Mesenchymal stem cell (in vitro differentiated cells and primary cell): ENCODE measurements at places on chromosomes 16 and 17.

DNA sequence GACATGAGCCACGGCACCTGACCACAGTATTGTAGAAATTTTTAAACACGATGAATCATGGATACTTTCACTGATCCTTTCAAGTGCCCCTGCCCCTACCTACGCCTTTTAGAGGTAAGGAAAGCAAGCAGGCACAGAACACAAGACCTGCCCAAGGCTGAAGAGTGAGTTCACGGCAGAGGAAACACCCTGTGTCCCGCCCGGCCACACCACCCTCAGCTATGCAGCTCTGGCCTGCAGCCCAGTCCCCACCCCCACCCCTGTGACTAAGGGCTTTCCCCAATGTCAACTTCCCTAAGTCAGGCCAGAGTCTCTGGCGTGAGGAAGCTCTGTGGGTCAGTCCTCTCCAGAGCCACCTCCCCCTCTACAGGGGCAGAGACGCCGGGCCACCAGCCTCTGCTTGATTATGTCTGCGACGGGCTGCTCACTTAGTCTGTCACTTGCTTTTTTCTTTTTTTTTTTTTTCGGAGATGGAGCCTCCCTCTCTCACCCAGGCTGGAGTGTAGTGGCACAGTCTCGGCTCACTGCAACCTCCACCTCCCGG is 8.4 kb downstream of the SLC16A5 start:
- DNase-seq: peak; percentile 84

DNA sequence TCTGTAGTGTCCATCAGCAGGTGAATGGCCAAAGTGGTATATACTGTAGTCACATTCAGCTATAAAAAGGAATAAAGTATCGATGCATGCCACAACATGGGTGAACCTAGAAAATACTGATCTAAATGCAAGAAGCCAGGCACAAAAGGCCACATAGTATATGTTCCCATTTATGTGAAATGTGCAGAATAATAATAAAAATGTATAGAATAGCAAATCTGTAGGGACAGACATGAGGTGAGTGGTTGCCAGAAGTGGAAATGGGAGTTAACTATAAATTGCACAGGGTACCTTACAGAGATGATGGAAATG is 23.1 kb downstream of the DBNDD1 start:
- no peak for DNase-seq

DNA sequence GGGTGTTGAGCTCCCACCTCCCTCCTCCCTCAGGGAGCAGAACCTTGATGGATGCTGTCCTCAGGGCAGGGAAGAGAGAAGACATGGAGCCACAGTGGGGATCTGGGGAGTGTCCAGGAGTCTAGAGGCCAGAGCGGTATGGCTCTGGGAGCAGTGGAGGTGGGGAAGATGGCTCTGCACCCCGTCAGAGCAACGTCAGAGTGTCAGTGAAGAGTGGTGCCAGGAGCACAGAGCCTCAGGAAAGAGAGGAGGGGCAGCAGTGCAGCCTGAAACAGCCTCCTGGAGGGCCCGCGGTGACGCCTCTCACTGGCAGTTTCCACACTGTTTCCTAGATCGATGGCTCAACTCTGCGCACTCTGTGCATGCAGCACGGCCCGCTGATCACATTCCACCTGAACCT is 23.2 kb upstream of the SLC5A11 start:
- no peak for DNase-seq

GRCh38 chr17:42704837-42705494 is 22.6 kb downstream of the CNTNAP1 start:
- DNase-seq: no peak

GRCh38 chr16:28820016-28820415 is 2.8 kb upstream of the ATXN2L start:
- DNase-seq: no peak

GRCh38 chr17:75697651-75698291 is 23.5 kb upstream of the ITGB4 start:
- no peak for DNase-seq

GRCh38 chr16:12463961-12464360 is 339.7 kb downstream of the CPPED1 start:
- no peak for DNase-seq

DNA sequence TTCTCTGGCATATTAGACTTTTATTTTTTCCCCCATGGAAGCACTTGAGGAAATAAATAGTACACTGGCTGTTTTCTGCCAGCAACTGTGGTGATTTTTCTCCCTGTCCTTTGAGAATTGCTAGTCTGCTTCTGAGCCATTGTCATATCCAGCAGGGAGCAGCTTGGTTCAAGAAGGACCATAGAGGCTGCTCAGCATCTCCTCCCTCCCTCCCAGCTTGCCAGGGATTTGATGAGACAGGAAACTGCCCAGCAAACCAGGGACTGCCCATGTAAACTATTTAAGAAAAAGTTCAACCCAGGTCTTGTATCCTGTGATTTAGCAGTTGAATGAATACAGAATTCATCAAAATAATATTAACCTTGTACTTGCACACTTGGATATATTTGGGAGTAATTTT is 39.5 kb downstream of the CYB5B start:
- DNase-seq: no peak

GRCh38 chr17:5705081-5705875 is 121.0 kb upstream of the NLRP1 start:
- no peak for DNase-seq

DNA sequence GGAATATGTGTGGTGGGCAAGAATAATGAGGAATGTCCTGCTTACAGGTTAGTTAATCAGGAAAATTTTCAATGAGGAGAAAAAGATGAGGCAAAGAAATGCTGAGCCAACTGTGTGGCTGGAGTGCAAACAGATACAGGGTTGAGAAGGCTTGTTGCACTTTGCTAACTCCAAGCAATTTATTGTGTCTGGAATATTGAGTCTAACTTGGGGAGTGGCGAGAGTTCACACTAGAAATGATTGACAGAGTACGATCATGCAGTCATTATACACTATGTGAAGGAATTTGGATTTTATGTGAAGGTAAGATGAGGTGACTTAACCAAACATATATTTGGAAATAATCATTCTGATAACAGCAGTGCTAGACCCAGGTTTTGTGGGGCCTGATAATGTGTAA is 185.0 kb upstream of the ELAC2 start:
- DNase-seq: no peak

DNA sequence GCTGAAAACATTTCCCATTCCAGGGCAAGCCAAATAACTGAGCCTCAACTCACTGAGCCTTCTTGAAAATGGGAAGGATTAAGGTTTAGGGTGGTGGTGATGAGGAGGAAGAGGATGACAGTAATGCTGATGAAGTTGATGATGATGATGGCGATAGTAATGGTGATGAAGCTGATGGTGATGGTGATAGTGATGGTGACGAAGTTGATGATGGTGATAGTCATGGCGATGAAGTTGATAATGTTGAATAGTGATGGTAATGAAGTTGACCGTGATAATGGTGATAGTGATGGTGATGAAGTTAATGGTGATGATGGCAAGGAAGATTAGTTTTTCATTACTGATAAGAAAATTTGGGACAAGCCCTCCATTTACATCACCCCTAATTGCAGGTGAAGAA is 285.8 kb upstream of the DYNLRB2 start:
- DNase-seq: no peak

DNA sequence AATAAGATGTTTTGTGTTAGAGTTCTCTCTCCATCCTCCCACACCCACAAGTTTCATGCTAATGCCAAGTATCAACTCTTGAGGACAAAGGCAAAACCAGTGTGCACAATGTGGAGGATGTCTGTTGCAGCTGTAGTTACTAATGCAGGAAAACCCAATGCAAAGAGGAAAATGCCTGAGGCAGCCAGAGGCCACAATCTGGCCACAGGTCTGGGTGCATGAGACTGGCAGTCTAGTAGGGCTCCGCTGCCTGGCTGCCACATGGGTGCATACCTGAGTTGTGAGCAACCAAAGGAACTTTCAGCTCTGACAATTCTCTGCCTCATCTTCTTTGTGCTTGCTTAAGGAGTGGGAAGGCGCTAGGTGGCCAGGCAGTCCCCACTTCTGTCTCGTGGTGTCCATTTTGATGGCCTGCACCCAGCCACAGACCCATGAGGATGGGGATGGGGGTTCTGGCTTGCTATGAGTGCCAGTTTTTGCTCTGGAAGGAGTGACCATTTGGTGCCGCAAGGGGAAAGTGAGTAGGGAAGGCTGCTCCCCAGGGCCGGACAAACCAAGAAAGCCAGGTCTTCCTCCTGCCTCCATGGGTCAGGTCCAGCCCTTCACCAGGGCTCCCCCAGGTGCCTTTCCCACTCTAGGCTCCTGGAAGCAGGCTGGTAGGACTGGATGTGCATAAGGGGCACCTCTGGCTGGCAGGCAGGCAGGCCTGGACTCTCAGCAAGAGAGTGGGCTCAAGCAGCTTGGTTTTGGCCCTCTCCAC is 4.2 kb upstream of the GFOD2 start:
- DNase-seq: peak; percentile 43

- DNase-seq: no peak
Measured at GRCh38 chr17:1216217-1217088, 36.7 kb upstream of the ABR start.

- DNase-seq: no peak
Measured at GRCh38 chr16:54493594-54493993, 207.0 kb upstream of the IRX3 start.

- DNase-seq: no peak
Measured at GRCh38 chr16:25713785-25714570, 22.2 kb downstream of the HS3ST4 start.

DNA sequence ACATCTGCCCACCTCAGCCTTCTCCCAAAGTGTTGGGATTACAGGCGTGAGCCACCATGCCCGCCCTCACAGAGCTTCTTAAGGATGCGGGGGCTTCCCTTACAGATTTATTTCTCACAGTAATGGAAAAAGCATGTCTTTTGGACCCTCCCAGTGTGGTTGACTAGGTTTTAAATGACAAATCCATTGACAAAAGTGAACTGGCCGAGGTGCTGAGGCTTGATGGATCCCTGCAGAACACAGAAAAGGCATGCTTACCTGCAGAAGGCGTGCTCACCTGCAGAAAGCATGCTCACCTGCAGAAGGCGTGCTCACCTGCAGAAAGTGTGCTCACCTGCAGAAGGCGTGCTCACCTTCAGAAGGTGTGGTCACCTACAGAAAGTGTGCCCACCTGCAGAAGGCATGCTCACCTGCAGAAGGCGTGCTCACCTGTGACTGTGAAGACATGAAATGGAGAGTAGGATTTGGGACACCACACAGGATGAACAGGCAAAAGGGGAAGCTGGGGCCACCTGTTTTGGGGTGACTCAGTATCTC is 15.1 kb upstream of the BBS2 start:
- no peak for DNase-seq

DNA sequence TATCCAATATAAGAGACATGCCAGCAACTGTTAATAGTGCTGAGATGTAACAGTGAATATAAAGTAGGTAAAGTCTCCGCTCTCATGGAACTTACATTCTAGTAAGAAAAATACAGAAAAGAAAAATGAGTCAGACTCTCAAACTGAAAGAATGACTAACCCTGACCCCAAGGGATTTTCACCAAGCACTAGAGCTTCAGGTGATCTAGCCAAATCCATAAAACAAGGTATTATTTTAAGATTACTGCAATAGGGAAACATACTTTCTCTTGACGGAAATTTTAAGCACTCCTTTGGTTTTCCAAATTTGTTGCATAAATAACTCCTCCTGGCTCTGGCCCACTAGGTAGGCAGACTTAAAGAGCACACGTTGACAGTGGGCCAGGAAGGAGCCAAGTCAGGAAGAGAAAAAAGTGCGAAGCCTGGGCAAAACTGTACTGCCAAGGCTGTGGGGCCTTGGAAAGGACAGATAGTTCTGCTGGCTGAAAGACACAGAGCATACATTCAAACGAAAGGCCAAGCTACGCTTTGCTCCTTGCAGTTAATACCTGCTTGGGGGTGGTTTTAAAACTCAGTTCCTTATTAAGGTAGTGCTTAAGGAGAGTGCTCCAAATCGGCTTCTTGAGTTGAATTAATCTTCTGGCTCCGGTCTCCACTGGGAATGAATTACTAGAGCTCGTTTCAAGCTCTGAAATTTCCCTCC is 1.4 kb downstream of the GOT2 start:
- DNase-seq: peak; percentile 33

DNA sequence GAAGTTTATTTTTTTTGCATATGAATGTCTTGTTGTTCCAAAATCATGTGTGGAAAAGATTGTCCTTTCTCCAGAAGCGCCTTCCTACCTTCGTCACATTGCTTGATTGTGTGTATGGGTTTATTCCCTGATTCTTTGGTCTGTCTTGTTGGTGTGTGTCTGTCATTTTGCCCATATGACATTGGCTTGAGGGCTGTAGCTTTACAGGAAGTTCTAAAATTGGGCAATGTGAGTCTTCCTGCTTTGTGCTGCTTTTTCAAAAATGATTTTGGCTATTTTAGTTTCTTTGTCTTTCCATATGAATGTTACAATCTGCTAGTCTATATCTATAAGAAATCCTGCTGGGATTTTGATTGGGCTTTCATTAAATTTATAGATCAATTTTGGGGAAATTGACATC is 217.2 kb downstream of the SNX29 start:
- DNase-seq: no peak

- no peak for DNase-seq
Measured at GRCh38 chr16:79909571-79909970, 309.0 kb upstream of the MAF start.

DNA sequence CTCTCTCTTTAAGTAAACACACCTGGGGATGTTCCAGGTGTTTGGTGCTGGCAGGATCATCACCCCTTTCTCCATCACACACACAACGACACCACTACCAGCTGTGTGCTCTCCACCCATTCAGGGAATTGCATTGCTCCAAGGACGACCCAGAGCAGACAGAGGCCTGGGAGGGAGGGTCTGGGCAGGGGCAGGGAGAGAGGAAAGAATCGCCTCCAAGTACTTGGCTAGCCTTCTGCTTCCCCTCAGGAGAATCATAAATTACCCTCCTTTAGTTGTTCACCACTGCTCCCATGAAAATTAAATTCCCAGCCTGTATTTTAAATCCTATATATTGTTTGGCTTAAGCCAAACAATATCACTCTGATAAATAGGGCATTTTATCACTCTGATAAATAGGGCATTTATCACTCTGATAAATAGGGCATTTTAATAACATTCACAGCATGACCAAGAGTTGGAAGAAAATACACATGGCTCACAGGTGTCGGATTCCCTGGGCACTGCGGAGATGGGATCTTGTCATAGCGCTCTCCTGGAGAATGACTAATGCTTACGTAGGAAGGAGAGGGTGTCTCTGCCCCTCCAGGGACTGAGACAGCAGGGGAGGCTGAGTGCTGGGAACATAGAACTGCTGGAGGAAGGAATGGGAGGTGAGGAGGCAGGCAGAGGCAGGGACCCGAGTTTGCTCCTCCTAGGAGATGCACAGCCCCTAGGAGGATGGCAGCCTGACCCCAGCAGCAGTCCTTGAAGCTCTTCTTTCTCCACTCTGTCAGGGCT is 673.6 kb downstream of the HS3ST4 start:
- no peak for DNase-seq

DNA sequence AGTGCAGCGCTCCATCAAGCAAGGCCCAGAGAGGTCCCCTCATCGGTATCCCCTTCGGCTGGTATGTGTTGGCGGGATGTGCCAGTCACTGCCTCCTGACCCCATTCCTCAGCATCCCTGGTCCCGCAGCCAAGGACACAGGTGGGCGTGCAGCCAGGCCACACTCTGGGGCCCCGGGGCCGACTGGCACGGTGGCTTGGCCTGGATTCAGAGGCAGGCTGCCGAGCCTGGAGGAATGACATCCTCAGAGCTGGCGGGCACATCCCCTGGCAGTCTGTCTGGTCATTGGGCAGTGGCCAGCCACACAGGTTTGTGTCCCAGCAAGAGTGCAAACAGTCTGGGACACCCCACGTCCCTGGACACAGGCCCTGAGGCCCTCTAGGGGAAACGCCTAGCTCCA is 111.1 kb downstream of the SDK2 start:
- no peak for DNase-seq
